ENCODE measurements at places on chromosomes 3 and 15.

- no peak for DNase-seq
Measured at GRCh38 chr3:22306454-22306853, 555.4 kb upstream of the ZNF385D start.

- DNase-seq: no peak
Measured at GRCh38 chr15:79978260-79978654, 7.3 kb upstream of the BCL2A1 start.

GRCh38 chr15:48775546-48775945 lies 35.3 kb downstream of the CEP152 start:
- DNase-seq: no peak

GRCh38 chr3:20523293-20523692 lies 337.3 kb upstream of the SGO1 start:
- no peak for DNase-seq

- no peak for DNase-seq
Measured at GRCh38 chr3:149640976-149641728, 16.7 kb downstream of the WWTR1 start.

DNA sequence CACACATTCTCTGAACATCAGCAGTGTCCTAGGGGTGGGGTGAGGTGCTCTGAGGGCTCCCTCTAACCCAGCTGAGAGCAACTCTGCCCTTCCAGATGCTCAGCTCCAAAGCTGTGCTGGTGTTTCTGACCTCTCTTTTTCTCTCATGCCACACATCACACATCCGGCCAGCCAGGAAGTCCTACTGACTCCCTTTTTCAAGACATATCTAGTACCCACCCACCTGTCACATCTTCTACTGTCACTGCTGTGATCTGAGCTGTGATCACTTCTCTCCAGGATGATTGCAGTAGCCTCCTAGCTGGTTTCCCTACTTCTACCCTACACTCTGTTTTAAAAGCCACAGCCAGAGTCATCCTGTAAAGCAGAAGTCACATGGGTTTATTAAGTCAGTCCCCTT lies 30.2 kb upstream of the MASP1 start:
- DNase-seq: no peak

GRCh38 chr3:167355446-167355845 lies 24.7 kb downstream of the ZBBX start:
- no peak for DNase-seq

DNA sequence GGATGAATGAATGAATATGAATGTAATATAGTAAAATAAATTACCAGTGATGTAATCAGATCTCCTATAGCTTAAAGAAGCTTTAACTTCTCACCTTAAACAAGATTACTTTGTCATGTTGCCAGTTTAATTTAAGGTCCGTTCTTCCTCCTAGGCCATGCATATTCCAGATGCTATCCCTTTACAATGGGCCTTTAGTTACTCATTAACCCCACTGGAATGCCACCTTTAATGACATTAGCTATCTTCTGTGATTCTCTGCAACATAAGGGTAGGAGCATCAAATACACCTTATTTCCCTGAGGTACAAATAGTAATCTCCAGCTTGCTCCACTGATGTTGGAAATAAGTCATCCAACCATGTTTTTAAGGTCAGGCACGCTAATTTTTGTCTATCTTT lies 63.0 kb upstream of the TIMP4 start:
- no peak for DNase-seq

DNA sequence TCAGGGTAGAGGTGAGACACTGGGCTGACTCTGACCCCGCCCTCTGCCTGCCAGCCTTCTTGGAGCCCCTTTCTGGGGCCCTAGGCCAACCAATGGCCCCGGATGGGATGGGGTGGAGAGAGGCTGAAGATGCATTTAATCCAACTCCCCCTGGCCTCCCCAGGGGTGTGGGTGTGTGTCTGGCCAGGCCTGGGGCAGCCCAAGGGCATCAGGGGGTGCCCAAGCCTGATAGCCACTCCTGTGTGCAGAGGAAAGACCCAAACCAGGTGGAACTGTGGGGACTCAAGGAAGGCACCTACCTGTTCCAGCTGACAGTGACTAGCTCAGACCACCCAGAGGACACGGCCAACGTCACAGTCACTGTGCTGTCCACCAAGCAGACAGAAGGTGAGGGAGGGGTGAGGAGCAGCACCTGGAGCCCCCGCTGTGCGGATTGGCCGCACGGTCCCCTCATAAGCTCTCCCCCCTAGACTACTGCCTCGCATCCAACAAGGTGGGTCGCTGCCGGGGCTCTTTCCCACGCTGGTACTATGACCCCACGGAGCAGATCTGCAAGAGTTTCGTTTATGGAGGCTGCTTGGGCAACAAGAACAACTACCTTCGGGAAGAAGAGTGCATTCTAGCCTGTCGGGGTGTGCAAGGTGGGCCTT lies 9.5 kb downstream of the SPINT1 start:
- no peak for DNase-seq

DNA sequence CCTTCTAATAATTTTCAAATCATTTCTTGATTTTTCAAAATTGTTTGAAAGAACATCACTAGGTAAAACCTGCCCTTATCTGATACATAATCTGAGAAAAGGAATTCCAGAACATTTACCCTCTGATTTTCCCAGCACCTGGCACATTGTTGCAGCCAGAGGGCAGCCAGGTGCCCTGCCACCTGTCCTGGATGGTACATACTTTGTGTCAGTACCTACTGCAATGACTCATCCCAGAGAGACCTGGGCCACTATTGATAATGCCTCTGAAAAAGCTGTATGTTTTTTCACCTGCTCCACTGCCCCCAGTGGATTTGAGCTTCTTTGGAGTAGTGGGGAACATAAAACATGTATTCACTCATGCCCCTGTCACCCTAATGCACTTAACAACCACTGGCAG lies 648.9 kb upstream of the GBE1 start:
- DNase-seq: no peak

- DNase-seq: no peak
Measured at GRCh38 chr15:91488452-91488851, 365.1 kb upstream of the SLCO3A1 start.

DNA sequence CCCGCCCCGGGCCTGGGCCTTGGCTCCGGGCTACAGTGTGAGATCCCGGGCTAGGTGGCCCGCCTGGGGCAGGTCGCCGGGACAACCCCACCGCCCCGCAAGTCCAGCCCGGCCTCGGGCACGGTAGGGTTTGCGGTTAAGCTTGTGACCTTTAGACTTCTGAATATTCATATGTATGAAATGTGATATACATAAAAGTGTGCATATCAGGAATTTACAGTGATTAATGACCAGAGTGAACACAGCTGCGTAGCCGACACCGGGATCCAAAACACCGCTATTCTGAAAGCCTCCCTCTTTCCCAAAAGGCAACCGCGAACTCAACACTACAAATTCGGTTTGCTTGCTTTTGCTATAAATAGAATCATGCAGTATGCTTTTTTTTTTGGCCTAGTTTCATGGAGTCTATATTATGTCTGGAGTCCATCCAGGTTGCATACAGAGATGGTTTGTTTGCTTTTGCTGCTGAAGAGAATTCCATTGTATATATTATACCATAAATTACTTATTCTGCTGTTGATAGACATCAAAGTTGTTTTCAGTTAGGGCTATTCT lies 636 bp upstream of the SNRPA1 start:
- no peak for DNase-seq

- DNase-seq: no peak
Measured at GRCh38 chr3:49296781-49297411, 19.9 kb upstream of the C3orf62 start.

DNA sequence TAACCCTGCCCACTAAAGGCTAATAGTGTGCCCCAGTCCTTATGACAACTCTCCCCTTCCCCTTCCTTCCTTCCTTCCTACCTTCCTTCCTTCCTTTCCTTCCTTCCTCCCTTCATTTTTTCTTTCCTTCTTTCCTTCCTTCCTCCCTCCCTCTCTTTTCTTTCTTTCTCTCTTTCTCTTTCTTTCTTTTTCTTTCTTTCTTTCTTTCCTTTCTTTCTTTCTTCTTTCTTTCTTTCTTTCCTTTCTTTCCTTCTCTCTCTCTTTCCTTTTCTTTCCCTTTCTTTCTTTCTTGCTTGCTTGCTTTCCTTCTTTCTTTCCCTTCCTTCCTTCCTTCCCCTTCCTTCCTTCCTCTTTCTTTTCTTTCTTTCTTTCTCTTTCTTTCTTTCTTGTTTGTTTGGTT lies 28.2 kb upstream of the SUSD5 start:
- DNase-seq: no peak

GRCh38 chr3:134249296-134249841 lies 1.3 kb downstream of the RYK start:
- peak; percentile 6 for DNase-seq

DNA sequence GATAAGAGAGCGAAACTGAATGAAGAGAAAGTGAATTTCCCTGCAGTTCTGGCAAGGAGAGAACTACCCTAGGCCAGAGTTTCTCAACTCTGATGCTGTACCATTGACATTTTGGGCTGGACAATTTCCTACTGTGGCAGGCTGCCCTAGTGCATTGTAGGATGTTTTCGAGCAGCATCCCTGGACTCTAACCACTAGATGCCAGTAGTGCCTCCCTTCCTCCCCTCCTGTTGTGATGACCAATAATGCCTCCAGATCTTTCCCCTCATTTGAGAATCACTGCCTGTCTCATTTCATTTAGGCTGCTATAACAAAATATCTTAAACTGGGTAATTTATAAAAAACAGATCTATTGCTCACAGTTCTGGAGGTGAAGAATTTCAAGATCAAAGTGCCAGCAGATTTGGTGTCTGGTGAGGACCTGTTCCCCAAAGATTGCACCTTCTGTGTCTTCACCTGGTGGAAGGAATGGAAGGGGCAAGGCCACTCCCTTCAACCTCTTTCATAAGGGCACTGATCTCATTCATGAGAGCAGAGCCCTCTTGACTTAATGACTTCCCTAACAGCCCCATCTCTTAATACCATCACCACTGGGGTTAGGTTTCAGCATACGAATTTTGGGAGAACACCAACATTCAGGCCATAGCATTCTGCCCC lies 188.9 kb upstream of the MEIS2 start:
- DNase-seq: no peak

DNA sequence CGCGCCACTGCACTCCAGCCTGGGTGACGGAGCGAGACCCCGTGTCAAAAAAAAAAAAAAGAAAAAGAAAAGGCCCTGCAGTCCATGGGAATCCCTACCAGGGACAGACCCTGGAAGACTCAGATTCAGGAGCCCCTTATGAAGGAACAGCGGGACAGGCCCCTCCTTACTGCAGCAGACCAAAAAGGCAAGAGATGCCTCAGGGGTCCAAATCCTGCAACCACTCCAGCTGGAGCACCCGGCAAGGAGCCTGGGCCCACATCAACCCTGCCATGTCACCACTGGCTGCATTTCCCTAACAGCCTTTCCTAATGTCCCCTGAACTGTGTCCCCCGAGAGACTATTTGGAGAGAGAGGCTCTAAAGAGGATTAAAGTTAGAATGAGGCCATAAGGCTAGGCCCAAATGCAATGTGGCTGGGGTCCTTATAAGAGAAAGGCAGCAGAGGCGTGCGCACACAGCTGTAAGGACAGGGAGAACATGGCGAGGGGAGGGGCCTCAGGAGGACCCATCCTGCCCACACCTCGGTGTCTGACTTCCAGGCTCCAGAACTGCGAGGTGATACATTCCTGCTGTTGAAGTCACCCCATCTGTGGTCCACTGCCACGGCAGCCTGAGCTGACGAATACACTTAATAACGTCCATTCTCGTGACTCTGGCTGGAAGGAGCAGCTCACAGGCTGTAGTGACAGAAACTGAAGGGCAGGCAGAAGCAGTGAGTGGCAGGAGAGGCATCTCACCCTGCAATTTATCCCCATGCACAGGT lies 78.1 kb downstream of the ATP10A start:
- no peak for DNase-seq

- DNase-seq: no peak
Measured at GRCh38 chr3:105997800-105998526, 129.2 kb upstream of the CBLB start.

- no peak for DNase-seq
Measured at GRCh38 chr3:89697321-89697916, 590.0 kb downstream of the EPHA3 start.

- DNase-seq: no peak
Measured at GRCh38 chr15:90402767-90403166, 14.7 kb downstream of the IQGAP1 start.

DNA sequence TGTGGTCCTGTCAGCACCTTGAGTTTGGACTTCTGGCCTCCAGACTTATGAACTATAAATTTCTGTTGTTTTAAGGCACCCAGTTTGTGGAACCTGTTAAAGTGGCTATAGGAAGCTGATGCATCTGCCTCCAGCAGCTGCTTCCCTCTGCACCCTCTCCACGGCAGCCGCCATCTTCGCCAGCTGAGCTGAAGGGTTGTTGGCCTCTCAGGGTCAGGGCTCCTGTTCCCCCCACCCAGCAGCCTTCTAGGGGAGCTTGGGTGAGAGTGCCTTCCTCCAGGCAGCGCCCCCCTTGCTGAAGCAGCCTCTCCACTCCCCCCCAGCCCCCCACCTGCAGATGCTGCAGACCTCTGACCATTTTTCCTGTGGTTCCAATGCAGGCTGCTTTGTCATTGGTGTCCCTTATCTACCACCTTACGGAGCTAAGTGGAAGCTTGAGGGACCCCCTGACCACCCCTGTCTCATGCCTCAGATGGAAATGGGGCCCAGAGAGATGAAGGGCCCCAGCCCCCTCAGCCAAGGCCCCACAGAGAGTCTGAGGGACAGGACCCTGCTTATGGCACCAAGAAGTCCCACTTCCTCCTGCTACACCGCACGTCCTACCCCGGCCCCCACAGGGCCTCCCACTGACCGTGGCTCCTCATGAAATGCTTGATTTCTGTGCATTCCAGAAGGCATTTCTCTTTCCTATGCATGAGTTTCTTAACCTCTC lies 61.4 kb upstream of the TLE3 start:
- DNase-seq: no peak

DNA sequence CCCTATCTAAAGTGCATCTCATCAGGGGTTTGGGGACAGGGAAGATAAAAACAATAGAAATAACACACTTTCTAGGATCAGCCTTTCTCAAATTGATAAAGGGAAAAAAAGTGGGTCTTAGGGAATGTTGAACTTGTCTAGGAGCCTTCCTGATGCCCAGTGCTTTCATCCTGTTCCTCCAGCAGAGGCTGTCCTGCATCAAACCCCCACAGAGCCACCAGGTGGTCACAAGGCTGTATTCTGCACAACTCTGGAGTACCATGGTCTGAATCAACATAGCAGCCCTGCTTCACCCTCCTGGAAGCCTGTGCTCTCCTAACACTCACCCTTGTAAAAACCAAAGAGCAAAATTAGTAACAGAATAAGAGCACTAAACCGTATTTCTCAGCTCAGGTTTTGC lies 118.5 kb upstream of the SLC25A36 start:
- no peak for DNase-seq
